CD4-positive, alpha-beta T cell treated with Interleukin-10 for 1 hour (primary cell): ENCODE measurements at places on chromosomes 4 and X.

DNA sequence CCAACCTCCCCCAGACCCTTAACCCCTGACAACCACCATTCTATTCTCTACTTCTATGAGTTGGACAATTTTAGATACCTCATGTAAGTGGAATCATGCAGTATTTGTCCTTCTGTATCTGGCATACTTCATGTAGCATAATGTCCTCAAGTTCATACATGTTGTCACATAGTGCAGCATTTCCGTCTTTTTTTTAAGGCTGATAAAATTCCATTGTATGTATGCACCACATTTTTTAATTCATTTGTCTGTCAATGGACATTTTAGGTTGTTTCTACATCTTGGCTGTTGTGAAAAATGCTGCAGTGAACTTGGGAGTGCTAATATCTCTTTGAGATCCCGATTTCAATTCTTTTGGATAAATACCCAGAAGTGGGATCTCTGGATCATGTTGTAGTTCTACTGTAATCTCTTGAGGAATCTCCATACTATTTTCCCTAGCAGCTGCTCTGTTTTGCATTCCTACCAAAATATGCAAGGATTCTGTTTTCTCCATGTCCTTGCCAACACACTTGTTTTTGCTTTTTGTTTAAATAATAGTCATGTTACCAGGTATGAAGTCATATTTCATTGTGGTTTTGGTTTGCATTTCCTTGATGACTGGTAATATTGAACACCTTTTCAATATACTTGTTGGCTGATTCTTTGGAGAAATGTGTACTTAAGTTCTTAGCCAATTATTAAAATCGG lies 48.8 kb upstream of the ADAD1 start:
- DNase-seq: no peak

DNA sequence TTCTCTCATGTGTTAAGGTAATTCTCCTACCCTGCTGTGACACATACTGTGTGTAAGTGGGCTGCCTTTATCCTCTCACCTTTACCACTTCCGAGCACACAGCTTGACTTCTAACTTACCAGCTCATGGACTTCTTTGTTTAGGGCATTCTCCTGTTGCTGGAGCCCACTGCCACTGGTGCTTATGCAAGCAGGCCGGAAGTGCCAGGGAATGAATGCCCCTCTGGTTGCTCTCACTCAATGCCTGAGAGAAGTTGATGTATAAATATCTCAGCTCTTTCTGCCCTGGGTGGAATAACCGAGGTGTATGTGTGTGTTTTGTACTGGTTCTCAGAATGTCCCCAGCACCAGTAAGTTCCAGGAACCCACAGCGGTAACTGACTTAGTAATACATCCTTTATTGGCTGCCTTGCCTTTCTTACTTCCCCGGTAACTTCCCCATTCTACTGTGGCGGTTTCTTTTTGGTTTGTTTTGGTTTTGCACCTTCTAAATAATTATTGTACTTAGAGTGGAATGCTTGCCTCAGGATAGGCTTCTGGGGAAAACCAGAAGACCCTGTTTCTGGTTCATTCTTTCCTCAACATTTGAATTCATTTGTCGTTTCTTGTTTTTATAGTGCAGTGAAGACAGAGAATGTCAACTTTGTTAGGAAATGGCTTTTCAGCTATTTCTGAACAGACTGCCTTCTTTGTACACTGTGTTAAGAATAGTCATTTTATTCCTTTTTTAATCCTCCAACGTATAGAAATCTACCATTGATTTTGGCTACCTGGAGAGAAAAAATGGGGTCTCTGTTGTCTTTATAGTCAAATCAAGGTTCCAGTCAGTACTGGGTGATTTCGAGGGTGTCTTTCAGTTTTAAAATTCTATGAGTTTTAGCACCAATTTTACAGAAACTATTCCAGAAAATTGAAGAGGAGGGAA lies 45.4 kb downstream of the CXorf58 start:
- DNase-seq: peak; percentile 71

DNA sequence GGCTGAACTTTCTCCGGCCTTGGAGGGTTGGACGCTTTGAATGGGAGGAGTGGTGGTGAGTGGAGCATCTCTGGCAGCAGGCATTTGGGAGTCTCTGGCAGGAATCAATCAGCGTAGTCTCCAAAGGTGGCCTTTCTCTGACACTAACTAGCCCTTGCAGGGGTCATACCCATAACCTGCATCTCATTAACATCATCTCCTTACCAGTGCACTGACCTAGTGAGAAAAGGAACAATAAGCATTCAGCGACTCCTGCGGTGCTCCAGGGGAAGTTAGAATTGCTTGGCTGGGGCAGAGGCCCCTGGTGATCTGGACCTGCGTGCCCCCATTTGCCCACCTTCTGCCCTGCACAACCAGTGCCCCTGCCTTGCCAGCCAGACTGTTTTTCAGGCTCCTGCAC lies 161.9 kb downstream of the PTTG2 start:
- DNase-seq: no peak

DNA sequence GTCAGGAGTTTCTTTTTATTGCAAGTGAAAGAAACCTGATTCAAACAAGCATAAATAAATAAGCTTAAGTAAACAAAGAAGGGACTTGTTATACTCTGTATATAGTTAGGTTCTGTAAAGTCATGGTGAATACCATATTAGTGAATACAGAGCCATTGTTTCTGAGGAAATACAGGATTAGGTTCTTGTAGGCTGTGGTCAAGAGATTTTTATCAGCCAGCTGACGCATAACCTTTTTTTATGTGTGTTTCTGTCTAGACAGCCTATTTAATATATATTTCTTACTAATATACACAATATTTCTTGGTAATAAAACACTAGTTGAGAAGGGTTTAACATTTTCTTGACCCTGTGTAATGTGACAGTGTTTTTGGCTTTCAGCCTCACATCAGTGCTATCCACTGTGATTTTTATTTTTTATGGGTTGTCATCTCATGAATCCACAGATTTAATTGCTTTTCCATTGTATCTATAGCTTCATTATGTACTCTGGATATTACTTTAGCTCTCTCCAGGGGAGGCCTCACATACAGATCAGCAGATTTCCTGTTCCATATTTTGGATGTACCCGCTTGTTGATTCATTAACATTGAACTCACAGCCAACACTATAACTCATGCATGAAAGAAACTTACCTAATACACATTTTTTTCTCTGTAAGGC lies 8.0 kb downstream of the HERC3 start:
- DNase-seq: no peak

- no peak for DNase-seq
These were observed 243.8 kb upstream of the JADE1 start for GRCh38 chr4:128565565-128566186.

- DNase-seq: no peak
These were observed 765 bp upstream of the DGKK start for GRCh38 chrX:50471390-50471789.

DNA sequence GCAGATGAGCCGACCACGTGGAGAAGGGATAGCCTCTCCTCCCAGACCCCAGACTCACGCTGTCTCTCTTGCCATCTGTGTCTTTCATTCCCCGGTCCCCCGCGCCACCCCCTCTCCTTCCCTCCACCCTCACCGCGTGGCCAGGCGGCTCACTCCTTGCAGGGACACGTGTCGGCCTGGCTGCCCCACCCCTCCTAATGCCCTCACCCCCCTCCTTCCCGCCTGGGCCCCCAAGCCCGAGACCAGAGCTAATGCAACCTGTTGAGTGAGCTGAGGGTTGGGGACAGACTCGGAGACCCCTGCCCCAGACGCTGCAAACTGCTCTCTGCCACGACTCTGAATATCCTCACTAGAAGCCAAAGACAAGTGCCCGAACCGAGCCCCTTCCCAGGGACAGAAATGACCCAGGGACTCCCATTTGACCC lies 1.8 kb downstream of the SLC38A5 start:
- peak; percentile 37 for DNase-seq

- DNase-seq: no peak
These were observed 304.9 kb upstream of the RPS6KA3 start for GRCh38 chrX:20571611-20572010.

GRCh38 chr4:156312261-156312847 lies 358.7 kb upstream of the CTSO start:
- no peak for DNase-seq

- DNase-seq: peak; percentile 5
These were observed 71.3 kb upstream of the ACSL1 start for GRCh38 chr4:184896868-184897715.

DNA sequence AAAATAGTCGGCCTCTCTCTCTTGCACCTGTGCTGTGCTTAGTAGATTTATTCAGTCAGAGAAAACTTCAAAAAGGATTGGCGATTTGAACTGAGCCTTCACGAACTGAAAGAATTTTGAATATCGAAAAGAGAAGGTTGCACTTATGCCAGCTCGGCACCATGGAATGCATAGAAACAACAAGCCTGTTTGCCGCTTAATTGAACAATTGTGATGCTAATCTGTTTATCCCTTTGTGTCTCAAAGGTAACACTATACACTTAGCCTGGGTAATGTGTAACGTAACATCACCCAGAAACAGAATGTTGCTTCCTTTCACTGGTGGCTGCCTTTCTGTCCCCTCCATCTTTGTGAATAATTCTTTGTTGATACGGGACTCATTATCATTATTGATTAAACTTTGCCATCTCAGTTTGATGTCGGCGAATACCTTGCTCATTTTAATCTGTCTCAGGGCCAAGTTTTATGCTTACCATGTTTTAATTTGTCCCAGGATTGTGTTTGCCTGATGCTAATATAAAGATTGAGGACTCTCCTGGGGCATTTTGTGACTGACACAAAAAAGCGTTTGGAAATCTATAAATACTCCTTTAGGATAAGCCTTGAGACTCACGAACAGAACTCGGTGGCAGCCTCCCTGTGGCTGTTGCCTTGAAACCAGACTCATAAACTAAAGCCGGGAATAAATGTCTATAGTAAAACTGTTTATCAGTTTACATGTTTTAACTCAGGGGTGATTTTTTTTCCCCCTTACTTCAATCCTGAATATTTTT lies 400.5 kb downstream of the RAPGEF2 start:
- DNase-seq: no peak

- DNase-seq: no peak
These were observed 53.9 kb upstream of the TET2 start for GRCh38 chr4:105092768-105093167.

DNA sequence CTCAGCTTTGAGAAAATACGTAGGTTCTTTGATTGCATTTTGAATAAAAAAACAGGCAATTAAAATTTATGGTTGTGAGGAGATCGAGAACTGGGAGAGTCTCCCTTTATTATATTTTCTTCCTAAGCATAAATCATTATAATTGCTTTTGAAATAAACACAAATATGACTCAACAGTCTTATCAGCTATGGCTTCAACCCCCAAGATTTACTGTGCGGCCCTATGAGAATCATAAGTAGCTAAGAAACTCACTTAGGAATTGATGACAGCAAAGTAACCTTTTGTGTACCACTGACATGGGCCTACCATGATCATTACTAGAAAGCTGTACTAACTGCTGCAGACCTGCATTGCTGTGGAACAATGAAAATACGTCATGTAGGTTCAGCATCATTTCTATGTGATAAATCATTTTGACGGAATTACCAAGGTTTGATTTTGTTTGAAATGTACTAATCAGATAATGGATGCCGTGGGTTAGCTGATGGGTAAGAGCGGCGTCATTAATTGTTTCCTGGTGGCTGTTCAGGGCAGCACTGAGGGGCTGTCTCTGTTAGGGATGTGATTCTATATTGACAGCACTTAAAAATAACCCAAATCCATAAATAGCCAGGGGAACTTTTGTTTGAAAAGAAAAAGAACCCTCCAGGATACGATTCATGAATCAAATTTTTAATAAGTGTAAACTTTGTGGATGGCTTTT lies 51.5 kb upstream of the GPRIN3 start:
- DNase-seq: no peak

GRCh38 chrX:42948723-42949657 lies 171.0 kb upstream of the PPP1R2C start:
- DNase-seq: peak; percentile 61

- DNase-seq: no peak
These were observed 443.0 kb downstream of the PCDH10 start for GRCh38 chr4:133592106-133592505.

DNA sequence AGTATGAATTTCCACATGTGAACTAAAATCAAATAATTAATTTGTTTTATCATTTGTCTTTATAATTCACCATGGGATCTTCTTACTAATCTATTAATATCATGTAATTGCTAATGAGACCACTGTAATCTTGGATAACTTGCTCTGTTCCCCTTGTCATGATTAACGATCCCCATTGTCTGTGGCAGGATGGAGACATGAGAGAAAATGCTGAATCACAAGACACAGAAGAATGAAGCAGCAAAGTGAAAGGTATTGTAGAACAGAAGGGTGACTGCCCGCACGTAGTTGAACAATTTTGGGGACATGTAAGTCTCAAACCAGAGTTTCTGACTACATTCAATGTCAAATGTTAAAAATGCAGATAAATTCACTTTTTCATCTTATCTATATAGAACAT lies 135.2 kb downstream of the EPHA5 start:
- DNase-seq: no peak

GRCh38 chr4:26884026-26884425 lies 23.4 kb downstream of the STIM2 start:
- DNase-seq: no peak

DNA sequence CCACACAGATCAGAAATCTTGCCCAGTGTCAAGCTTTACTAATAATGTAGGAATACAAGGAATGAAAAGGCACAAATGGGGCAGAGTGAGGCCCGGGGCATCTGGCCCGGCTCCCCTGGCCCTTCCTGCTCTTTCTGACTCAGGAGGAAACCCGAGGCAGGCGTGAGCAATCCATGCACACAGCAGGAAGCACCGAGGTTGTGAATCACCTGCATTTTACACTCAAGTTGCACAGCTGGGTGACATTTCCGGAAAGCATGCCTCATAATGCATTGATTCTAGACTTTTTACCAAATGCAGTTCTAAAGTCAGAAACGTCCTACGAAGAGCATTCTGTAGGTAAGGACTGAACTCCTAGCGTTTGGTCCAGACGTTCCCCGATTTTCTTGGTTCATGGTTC lies 38.9 kb downstream of the PRIMPOL start:
- DNase-seq: no peak

- no peak for DNase-seq
These were observed 18.7 kb downstream of the SLC25A43 start for GRCh38 chrX:119417842-119418241.

DNA sequence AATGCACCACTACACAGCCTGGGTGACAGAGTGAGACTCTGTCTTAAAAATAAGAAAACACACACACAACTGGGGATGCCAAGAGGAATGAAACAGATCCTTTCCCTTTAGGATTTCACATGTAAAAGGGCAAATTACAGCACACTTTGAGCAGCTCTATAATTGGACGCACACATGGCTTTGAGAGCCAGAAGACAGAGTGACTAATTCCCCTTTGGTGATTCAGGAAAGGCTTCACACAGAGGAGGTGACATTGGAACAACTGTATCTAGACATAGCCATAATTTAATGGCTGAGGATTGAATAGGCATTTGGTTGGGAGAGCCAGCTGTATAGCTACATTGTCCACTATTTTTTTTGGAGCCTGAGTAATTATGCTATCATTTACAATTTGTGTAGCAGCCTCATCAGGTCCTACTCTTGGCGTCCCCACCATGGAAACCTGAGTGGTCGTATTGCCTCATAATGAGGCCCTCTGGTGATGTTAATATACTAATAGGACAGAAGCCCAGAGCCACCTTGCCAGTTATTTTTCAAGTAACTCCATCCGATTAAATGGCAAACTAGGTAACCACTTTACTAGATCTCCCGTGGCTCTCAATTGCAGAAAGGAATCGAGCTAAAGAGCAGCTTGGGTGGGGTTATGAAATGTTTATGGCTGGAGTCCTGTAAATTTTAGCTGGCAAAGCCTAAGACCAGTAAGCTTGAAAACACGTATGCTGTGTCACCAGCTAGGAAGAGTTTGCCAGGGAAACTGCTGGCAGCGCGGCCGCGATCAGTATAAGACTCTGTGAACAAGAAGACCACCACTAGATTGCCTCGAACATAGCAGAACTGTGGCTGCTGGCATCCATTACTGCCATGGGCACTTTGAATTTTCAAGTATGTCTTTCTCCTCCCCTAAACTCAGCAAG lies 8.5 kb upstream of the PPEF1 start:
- DNase-seq: no peak
